ENCODE measurements at places on chromosomes 13 and 19.

GRCh38 chr13:49731766-49732165 is 40.5 kb upstream of the EBPL start:
- DNase-seq, result no peak

GRCh38 chr19:53183146-53183764 is 9.9 kb downstream of the ZNF665 start:
- DNase-seq, result no peak

DNA sequence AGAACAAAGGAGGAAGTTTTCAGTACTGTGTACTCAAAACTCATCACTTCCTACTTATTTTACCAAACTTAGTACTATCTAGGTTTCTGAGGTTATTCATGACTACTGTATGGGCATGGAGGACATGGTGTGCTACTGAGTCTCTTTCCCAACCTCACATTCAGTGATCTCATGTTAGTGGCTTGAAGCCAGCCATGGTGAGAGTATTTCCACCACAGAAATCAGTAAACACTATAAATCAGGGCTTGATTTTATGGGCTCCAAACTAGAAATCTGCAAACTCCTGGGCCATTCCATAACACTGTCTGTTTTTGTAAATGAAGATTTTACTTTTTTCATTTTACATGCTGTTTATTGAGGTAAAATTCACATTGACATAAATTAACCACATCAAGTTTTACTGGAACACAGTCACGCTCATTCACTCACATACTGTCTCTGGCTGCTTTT is 19.7 kb downstream of the MED26 start:
- no peak for DNase-seq

- no peak for DNase-seq
Measured at GRCh38 chr13:98915981-98916380, 61.9 kb downstream of the DOCK9 start.

- DNase-seq, result no peak
Measured at GRCh38 chr13:112776971-112777370, 87.1 kb downstream of the ATP11A start.

DNA sequence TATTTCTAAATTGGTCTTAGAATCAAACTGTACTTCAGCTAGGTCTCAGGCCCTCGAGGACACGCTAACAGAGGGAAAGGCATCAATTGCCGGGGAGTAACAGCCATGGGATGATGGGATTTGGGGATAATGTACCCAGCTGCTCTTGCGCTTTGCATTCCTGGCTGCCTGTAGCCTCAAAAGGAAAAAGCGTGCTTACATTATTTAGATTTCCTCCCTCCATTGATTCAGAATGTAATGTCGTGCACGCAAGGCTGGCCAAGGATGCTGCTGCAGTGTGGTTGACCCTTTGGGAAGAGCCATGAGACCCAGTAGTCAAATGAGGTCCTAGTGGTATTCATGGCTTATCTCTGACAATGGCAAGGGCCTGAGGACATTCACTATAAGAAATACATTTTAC is 95.1 kb downstream of the SLC7A1 start:
- DNase-seq, result no peak

GRCh38 chr13:29532116-29532515 is 63.4 kb downstream of the SLC7A1 start:
- DNase-seq, result no peak

All from activated CD4-positive, alpha-beta T cell treated with anti-CD3 and anti-CD28 coated beads, Interleukin-2, amount 50 U/mL, for 4 hours (primary cell).